NCI-H1048 (cell line): ENCODE measurements at places on chromosomes 16 and 17.

- no peak for DNase-seq
These were observed 258.4 kb upstream of the SDK2 start for GRCh38 chr17:73902416-73903181.

DNA sequence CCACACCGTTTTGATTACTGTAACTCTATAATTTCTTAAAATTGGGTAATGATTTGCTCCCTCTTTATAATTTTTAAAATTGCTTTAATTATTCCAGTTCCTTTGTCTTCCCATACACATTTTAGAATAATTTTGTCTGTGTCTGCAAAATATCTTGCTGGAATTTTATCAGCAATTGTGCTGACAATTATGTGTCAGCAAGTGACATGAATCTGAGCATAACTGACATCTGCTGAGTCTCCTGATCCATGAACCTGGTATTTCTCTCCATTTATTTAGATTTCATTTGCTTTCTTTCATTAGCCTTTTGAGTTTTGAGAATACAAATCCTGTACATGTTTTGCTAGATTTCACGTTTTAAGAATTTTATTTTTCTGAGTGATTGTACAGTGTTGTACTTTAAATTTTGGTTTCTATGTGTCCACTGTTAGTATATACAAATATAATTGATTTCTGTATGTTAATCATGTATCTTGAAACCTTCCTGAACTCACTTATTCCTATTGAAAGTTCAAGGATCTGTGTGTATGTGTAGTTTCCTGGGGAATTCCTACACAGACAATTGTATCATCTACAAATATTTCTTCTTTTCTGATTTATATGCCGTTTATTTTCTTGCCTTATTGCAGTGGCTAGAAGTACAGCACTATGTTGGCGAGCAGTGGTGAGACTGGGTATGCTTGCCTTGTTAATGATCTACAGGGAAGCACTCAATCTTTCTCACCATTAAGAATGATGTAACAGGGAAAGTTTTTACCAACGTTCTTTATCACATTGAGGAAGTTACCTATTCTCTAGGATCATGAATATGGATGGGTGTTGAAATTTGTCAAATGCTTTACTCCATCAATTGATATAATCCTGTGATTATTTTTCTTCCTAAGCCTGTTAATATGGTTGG lies 45.2 kb downstream of the N4BP1 start:
- DNase-seq, result no peak

DNA sequence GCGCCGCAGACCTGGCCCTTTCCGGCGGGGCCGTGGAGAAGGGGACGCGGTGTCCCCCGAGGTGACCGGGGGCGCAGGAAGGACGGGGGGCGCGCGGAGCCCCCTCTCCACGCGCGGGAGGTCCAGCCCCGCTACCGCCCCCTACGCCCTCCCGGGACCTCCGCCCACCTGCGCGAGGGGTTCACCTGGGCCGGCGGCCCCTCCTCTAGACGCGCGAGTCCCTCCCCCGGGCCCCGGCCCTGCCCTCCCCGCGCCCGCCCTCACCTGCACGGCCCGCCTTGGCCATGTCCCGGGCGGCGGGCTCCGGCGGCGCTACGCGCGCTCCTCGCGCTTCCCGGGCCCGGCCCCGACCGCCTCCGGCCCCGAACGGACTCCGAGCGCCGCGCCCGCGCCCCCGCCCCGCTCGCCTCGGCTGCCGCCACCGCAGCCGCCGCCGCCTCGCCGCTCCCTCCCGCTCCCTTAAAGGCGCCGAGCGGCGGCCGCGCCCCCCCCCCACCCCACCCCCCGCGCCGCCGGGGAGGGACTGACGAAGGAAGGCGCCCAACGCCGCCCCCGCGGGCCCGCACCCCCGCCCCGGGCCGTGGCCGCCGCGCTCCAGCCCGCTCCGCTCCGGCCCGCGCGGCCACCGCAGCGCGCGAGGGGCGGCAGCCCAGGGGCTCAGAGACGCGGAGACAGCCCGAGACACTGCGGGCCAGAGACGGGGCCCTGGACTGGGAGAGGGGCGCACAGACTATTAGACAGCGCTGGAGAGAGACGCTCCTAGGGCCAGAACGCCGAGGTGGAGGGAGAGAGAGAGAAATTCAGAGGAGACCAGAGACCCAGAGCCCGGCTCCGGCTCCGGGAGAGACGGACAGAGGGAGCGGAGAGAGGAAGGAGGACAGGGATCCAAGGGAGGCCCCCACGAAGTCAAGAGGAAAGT lies at the start of gene PITPNM3:
TSS of gene PITPNM3 (minus strand) at position 435 of the 919 bp plus-strand sequence. CDS start at position 286, 149 bp downstream.
- DNase-seq, result no peak

DNA sequence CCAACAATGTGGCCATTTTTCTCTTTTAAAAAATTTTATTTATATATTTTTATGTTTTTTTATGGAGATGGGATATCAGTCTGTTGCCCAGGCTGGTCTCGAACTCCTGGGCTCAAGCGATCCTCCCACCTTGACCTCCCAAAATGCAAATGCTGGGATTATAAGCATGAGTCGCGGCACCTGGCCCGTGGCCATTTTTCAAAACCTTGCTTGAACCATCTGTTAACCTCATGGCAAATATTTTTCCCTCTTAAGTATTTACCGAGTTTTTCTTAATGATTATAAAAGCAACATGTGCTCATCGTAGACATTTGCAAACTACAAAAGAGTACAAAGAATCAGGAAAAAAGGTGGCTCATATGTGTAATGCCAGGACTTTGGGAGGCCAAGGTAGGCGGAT lies 127.6 kb downstream of the ABCC6 start:
- DNase-seq, result no peak

- DNase-seq, result no peak
These were observed 34.1 kb downstream of the CDK5R1 start for GRCh38 chr17:32520737-32521404.

GRCh38 chr16:58530179-58530578 lies 14.9 kb downstream of the SETD6 start:
- DNase-seq, result no peak

DNA sequence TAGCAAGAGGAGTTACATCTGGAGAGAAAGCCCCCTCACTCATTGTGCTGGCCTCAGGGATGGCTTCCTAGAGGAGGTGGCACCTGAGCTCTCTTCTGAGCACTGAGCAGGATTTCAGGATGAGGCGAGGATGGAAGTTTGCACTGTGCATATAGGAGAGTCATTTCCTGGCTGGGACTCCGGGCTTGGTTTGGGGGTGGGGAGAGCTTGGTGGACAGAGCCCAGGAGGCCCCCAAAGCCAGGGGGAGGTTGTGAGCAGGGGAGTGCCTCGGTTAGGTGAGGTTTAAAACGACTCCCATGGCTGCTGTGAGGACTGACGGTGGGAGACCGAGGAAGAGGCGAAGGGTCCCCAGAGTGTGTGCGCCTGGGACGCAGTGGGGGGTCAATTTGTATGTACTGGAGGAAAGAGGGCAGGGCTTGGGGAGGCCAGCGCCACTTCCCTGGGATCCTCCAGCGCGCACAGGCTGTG lies 1.2 kb downstream of the CAMKK1 start:
- no peak for DNase-seq

GRCh38 chr16:10964891-10965326 lies 20.5 kb downstream of the CLEC16A start:
- no peak for DNase-seq
